PC-3 (cell line): ENCODE measurements at places on chromosomes 12 and 14. TPM values are rescaled to one million over a fixed set of nuclear protein-coding genes. Genes with fewer than 3 reads are reported as not detected.
A peak's percentile ranks its signal among the peaks of the same experiment; 100 is the strongest.

DTX1 gene
- not detected in 2 replicates for total RNA-seq

PTPN6 gene
- 22.5 and 28.4 TPM in 2 replicates for total RNA-seq

SSTR1 gene
- 0.07 and 0.23 TPM in 2 replicates for total RNA-seq

LPAR5 gene
- 2.3 and 4.3 TPM in 2 replicates for total RNA-seq

AQP2 gene
- total RNA-seq = not detected in 2 replicates

TAS2R20 gene
- 0.11 and 0.46 TPM in 2 replicates for total RNA-seq

TUNAR gene
- not detected in 2 replicates for total RNA-seq

SLC25A47 gene
- total RNA-seq = 0.07 TPM in 1 of 2 replicates, not detected in the other

CDCA3 gene
- 52.1 and 92.0 TPM in 2 replicates for total RNA-seq

DPY19L2 gene
- total RNA-seq = 0.33 and 0.98 TPM in 2 replicates

P2RX7 gene
- total RNA-seq = 1.6 and 6.0 TPM in 2 replicates

- H3K4me3 ChIP-seq = peak overlapping the region; percentile 38; the same call in 1 of the 2 replicates
- H3K4me1 ChIP-seq = peaks cover 18% of the 10 kb centered on the region
- peak; percentile 59 for DNase-seq
Observed at GRCh38 chr12:51970904-51971646, 19.6 kb downstream of the ACVR1B start.

DNA sequence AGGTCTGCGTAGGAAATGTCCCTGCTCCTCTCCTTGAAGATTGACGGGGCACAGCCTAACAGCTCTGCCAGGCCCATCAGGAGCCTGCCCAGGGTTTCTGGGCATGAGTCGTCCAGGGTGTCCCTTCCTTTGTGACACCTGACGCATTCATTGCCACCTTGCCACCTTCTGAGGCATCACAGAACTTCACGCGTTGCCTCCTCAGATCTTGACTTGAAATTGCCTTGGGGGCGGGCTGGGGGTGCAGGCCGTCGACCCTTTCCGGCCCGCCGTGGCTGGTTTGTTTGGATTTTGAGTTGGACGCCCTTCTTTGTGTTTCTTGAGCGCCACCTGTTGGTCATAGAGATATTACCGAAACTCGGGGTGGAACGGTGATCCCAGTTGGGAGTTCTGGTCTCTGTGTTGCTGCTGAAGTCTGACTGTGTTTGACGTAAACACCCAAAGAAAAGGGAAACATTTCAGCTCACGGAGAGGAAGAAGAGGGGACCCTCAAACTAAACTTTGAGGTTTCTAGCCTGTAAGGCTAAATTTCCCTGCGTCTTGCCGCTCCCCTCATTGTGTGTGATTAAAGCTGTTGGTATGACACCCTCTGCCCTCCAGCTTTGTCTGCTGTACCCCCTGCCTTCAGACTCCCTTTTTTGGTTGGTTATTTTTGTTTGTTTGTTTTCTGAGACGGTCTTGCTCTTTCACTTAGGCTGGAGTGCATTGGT, 44.6 kb downstream of the MLXIP start:
- peak overlapping the region; percentile 57 for H3K4me3 ChIP-seq
- DNase-seq = peak; percentile 87
- peaks cover 9% of the 10 kb centered on the region; the same call in 1 of the 2 replicates for H3K4me1 ChIP-seq
- H3K27ac ChIP-seq = no peak overlapping the region; the same call in 1 of the 2 replicates

GRCh38 chr14:39581474-39581873, 149.2 kb upstream of the FBXO33 start:
- 0 out of 2 replicates have a peak, but pooled peaks cover 10% of the 10 kb centered on the region for H3K27me3 ChIP-seq
- DNase-seq = peak; percentile 21
- H3K27ac ChIP-seq = no peak overlapping the region
- H3K4me3 ChIP-seq = no peak overlapping the region

DNA sequence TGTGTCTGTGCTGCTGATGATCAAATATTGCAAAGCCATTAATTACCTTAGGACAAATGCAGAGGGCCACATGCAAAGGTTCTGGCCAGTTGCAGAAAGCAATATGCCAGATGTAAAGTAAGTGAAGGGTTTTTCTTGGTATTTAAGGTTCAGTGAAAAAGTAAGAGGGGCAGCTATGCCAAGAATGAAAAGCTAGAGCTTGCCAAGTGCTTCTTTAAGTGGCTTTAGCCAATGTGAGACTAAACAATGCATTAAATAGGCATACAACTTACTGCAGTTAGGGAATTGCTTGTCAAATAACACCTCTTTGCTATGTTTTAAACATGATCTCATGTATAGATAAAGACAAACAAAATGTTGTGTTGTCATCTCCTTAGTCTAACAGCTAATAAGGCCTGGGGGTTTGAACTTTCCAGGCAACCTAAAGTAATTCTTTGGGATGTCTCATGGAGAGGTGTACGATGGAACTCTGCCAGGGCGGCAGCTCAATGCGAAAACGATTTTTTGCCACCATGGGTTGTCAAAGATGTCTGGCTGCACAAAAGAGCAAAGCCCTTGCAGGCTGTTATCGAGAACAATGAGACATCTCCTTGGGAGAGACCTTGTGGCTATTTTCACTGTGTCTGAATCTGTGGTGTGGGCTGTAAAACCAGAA, 12.0 kb downstream of the IGF1 start:
- H3K27ac ChIP-seq = no peak overlapping the region
- no peaks in the 10 kb centered on the region for H3K36me3 ChIP-seq
- no peak for DNase-seq
- no peak overlapping the region for H3K4me3 ChIP-seq
- no peaks in the 10 kb centered on the region for H3K4me1 ChIP-seq

GRCh38 chr14:89367779-89368120, 49.3 kb downstream of the FOXN3 start:
- H3K27ac ChIP-seq = no peak overlapping the region
- no peak overlapping the region for H3K4me3 ChIP-seq
- H3K4me1 ChIP-seq = no peaks in the 10 kb centered on the region
- H3K27me3 ChIP-seq = no peaks in the 10 kb centered on the region
- H3K36me3 ChIP-seq = no peaks in the 10 kb centered on the region
- no peak for DNase-seq

DNA sequence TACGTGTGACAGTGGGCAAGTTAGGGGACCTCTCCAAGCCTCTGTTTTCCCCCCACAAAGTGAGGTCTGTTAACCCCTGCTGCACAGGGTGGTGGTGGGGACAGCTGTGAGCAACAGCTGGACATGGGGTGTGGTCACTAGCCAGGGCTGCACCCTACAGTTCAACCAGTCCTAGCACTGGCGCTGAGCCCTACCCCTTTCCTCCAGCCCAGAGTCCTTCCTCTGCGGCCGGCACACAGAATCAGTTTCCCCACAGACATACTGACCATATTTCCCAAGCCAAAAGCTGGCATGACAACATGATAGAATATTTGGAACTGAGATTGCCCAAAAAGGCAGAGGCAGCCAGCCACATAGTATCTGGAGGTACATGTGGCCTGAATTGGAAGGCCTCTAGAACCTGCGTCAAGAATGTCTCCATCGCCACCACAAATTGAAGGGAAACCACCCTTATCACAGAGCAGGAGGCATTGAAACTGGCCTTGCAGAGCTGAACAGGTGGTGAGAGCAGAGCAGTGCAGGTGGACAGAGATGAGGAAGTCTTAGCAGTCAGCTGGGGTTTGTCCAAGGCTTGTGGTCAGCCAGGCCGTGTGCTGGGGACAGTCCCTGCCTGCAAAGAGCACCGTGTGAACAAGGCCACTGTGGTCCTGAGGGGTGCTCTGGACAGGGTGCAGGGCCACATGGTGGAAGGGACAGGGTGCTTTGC, 21.2 kb downstream of the DEGS2 start:
- no peak overlapping the region for H3K27ac ChIP-seq
- H3K27me3 ChIP-seq = no peaks in the 10 kb centered on the region
- no peak for DNase-seq
- H3K36me3 ChIP-seq = no peaks in the 10 kb centered on the region

DNA sequence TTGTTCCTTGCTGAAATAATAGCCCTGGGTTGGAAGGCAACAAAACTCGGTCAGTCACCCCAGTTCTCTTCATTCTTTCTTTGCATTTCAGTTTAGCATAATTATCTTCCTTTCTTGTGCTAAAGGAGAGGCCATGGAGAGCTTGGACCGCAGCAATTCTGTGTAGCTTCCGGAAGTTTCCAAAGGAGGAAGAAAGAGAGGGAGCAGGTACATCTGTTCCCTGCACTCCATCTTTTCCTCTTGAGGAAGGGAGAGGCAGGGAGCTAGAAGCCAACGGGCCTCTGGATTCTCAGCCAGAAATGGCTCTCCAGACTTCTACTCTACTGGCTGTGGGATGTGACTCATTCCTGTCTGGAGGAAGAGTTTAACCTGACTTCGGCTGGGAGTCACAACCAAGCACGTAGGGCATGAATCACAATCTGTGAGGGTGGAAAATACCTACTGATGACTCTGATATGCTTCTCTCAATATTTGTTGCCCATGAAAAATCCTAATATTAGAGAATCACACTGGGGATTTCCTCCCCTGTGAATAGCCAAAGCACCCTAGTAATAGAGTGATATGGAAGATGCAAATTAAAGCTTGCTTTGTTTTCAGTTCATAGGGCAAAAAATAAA, 17.0 kb downstream of the ANO6 start:
- peak overlapping the region; percentile 59; the same call in 1 of the 2 replicates for H3K4me3 ChIP-seq
- peak overlapping the region; percentile 90 for H3K27ac ChIP-seq
- no peaks in the 10 kb centered on the region for H3K36me3 ChIP-seq
- peaks cover 54% of the 10 kb centered on the region for H3K4me1 ChIP-seq

DNA sequence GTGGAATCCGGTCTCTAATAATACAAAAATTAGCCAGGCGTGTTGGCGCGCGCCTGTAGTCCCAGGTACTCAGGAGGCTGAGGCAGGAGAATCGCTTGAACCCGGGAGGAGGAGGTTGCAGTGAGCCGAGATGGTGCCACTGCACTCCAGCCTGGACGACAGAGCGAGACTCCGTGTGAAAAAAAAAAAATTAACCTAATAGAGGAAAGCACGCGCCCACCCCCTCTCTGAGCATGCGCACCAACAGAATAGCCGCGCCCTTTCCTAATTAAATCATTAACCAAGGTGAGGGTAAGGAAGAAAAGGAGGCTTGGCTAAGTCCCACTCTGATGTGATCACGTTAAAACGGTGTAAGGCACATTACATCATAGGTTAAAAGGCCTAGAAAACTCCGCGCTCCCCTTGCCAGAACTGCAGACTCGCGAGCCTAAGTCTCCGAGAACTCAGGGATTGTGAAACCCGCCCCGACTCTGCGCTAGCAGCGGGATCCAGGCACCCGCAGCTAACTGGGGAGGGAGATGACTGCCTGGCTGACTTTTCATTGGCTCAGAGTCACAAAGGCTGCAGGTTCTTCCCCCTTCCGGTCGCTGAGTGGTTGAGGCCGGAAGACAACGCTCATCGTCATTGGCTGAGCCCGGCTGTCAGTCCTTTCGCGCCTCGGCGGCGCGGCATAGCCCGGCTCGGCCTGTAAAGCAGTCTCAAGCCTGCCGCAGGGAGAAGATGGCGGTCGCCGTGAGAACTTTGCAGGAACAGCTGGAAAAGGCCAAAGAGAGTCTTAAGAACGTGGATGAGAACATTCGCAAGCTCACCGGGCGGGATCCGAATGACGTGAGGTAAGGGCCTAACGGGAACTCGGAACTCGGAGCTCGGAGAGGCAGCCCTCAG, at the start of gene PNN:
Gene PNN, plus strand, starts transcription at position 695 of the 885 bp plus-strand sequence. Its CDS starts 26 bp downstream, at position 721.
- H3K27me3 ChIP-seq = no peaks in the 10 kb centered on the region
- H3K4me3 ChIP-seq = peak within 1 kb of the TSS; percentile 96
- H3K27ac ChIP-seq = peak within 1 kb of the TSS; percentile 51
- peaks cover 40% of the 10 kb centered on the region for H3K36me3 ChIP-seq
- peaks cover 17% of the 10 kb centered on the region for H3K4me1 ChIP-seq

DNA sequence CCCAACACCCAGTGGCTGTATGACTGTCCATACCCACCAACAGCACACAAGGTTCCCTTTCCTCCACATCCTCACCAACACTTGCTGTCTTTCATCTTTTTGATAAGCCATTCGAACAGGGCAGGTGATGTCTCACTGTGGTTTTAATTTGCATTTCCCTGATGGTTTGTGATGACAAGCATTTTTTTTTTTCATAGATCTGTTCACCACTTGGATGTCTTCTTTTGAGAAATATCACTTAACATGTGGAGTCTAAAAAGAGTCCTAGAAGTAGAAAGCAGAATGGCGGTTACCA, 198.1 kb upstream of the DIO3 start:
- H3K36me3 ChIP-seq = no peaks in the 10 kb centered on the region
- H3K4me3 ChIP-seq = no peak overlapping the region
- H3K27ac ChIP-seq = no peak overlapping the region
- DNase-seq = no peak

GRCh38 chr12:75683220-75683619, 171.8 kb upstream of the KRR1 start:
- no peak overlapping the region for H3K4me3 ChIP-seq
- H3K27me3 ChIP-seq = no peaks in the 10 kb centered on the region
- H3K36me3 ChIP-seq = no peaks in the 10 kb centered on the region
- H3K4me1 ChIP-seq = no peaks in the 10 kb centered on the region
- no peak overlapping the region for H3K27ac ChIP-seq
- no peak for DNase-seq

GRCh38 chr12:110865521-110865920, 18.7 kb downstream of the CCDC63 start:
- no peak overlapping the region for H3K4me3 ChIP-seq
- H3K4me1 ChIP-seq = no peaks in the 10 kb centered on the region

DNA sequence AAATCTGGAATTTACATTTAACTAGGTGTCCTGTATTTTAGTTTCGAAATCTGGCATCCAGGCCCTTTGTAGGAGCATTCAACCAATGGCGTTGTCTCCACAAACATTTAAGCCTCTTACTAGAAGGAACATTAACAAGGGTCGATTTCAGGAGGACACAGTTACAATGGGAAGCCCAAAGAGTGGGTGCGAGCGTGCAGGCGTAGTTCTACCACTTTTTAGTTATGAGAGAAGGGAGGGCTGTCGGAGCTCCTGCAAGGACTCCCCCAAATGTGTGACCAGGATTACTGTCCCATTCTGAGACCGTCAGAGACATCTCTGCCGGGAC, 365 bp upstream of the ABHD4 start:
- H3K27me3 ChIP-seq = no peaks in the 10 kb centered on the region
- no peaks in the 10 kb centered on the region for H3K36me3 ChIP-seq
- peaks cover 44% of the 10 kb centered on the region for H3K4me1 ChIP-seq
- no peak overlapping the region for H3K27ac ChIP-seq
- H3K4me3 ChIP-seq = peak overlapping the region; percentile 89

DNA sequence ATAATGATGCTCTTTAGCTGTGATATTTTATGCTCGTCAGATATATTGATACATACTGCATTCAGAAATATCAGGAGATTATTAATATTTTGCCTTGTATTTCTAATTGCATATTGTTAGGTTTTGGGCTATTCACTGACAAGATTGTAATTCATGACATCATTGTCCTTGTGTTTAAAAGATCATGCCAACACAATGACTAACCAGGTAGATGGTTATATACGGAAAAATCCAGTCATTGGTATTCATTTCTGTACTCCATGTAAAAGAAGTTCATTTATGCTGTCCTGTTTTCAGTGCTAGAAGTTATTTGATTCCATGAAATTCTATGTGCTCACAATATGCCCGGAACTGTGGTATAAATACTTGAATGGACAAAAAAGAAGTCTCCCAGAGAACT, 107.5 kb downstream of the KITLG start:
- DNase-seq = peak; percentile 61
- peaks cover 21% of the 10 kb centered on the region for H3K4me1 ChIP-seq
- no peak overlapping the region for H3K27ac ChIP-seq
- no peaks in the 10 kb centered on the region for H3K27me3 ChIP-seq
- no peaks in the 10 kb centered on the region for H3K36me3 ChIP-seq
